ENCODE measurements at places on chromosomes 4 and X.

DNA sequence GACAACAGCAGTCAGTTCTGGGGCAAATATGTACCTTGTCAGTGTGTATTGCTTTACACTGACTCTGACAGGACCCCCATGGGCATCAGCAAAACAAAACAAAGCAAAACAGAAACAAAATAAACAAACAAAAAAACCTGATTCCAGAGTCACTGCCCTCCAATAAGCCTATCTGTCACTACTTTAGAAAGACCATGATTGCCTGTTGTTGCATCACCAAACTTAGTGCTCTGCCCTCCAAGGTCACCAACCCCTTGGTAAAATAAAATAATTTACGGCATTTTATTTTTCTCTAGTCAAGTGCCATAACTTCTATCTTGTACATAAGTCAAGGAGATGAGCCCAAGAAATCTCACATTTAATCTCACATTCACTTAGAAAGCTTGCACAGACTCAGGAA, 120.9 kb upstream of the ADAMTS3 start:
- DNase-seq = no peak

- DNase-seq = no peak
These were observed 75.6 kb downstream of the MAML3 start for GRCh38 chr4:140078366-140078765.

- peak; percentile 9 for DNase-seq
These were observed 1135.7 kb upstream of the AGA start for GRCh38 chr4:178577933-178578332.

- no peak for DNase-seq
These were observed 18.9 kb upstream of the ABLIM2 start for GRCh38 chr4:8177552-8177951.

- DNase-seq = no peak
These were observed 36.2 kb downstream of the ZFP42 start for GRCh38 chr4:188031751-188032150.

DNA sequence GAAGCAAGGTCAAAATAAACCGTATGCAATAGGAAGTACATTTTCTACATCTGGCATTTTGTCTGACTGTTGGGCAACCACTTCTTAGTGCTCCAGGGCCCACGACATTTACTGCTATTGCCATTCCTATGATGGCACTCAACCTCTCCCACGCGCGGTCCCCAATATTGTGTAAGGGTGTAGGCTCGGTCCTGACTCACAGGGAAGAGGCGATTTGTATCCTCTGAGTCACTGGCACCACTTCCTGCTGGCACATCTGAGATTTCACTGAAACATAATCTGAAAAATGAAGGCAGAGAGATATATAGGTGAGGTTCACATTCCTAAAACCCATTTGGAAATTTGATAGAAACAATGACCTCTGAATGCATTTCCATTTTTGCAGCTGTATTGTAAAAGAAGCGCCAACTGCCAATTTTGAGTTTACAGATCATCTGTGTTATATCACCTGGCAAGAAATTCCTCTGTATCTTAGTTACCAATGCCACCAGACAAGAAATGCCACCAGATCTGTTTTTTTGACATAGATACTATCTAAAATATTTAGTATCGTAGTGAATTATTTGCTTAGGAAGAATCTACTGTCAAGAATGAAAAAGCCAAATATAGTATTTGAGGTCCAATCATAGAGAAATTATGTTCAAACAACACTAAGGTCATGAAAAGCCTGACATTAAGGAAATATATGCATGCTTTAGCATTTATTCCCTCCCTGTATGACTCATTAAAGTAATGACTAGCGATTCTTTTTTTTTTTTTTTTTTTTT, 9.8 kb downstream of the EREG start:
- peak; percentile 91 for DNase-seq

DNA sequence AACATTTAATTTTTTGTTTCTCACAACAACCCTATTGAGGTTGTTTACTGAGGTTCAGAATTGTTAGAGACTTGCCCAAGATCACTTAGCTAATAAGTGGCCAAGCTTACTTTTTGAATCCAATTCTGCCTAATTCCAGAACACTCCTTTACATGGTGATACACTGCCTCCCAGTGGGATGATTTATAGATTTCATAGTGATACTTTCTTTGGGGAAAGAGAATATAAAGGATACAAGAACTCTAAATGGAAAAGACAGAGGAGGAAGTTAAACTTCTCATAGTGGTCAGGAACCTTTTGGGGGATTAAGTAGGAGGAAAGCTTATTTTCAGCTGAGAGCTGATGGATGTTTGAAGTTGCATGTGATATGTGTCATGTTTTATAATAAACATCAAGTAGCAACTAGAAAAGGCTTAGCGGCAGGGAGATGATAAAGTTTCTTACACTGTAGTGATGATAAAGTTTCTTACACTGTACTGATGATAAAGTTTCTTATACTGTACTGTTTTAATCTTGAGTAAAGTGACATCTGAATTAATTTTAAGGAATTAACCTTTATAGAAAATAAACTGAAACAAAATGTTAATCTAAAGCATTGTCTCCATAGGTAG, 15.3 kb downstream of the STAG2 start:
- peak; percentile 59 for DNase-seq

- DNase-seq = no peak
These were observed 187.5 kb upstream of the ANKRD50 start for GRCh38 chr4:124899997-124900396.

Data from HT-29 (cell line).